Calu3 (cell line): ENCODE measurements at places on chromosomes 16 and 17. TPM values are rescaled to one million over a fixed set of nuclear protein-coding genes. Genes with fewer than 3 reads are reported as not detected.

Gene SCN4A
- not detected in 2 replicates for total RNA-seq

Gene VAT1
- 149 and 156 TPM in 2 replicates for total RNA-seq

Gene NACA2
- not detected in 2 replicates for total RNA-seq

GRCh38 chr17:66411520-66411919, 109.1 kb downstream of the PRKCA start:
- H3K27me3 ChIP-seq, result no peaks in the 10 kb centered on the region
- peaks cover 33% of the 10 kb centered on the region for H3K36me3 ChIP-seq
- DNase-seq, result no peak

GRCh38 chr17:37828651-37829124, 83.8 kb upstream of the HNF1B start:
- no peak for DNase-seq
- no peak overlapping the region for H3K4me3 ChIP-seq
- H3K4me1 ChIP-seq, result peaks cover 25% of the 10 kb centered on the region
- no peak overlapping the region for H3K27ac ChIP-seq
- no peaks in the 10 kb centered on the region for H3K36me3 ChIP-seq
